ENCODE measurements at places on chromosomes 1 and 21.

- peak; percentile 6 for DNase-seq
These were observed 121.5 kb downstream of the GPR52 start for GRCh38 chr1:174569240-174569639.

- DNase-seq: no peak
These were observed 11.2 kb downstream of the DDAH1 start for GRCh38 chr1:85453640-85454194.

- DNase-seq: no peak
These were observed 37.1 kb upstream of the GADD45A start for GRCh38 chr1:67647814-67648358.

GRCh38 chr1:56045477-56045876, 533.9 kb downstream of the PLPP3 start:
- no peak for DNase-seq

- no peak for DNase-seq
These were observed 92.7 kb downstream of the ESRRG start for GRCh38 chr1:216630532-216630931.

- no peak for DNase-seq
These were observed 29.5 kb downstream of the SZRD1 start for GRCh38 chr1:16396591-16396990.
